Cardiac muscle cell (in vitro differentiated cells and primary cell): ENCODE measurements at places on chromosomes 13 and 19. TPM values are rescaled to one million over a fixed set of nuclear protein-coding genes. Genes with fewer than 3 reads are reported as not detected.
A peak's percentile ranks its signal among the peaks of the same experiment; 100 is the strongest.

Gene FXYD3
- not detected in 2 replicates for total RNA-seq

Gene KLF1
- total RNA-seq = 0.51 and 2.2 TPM in 2 replicates

- no peak for DNase-seq
Measured at GRCh38 chr13:93716623-93717022, 490.0 kb downstream of the GPC6 start.

GRCh38 chr13:100235311-100235901, 146.5 kb downstream of the PCCA start:
- DNase-seq = peak; percentile 66

DNA sequence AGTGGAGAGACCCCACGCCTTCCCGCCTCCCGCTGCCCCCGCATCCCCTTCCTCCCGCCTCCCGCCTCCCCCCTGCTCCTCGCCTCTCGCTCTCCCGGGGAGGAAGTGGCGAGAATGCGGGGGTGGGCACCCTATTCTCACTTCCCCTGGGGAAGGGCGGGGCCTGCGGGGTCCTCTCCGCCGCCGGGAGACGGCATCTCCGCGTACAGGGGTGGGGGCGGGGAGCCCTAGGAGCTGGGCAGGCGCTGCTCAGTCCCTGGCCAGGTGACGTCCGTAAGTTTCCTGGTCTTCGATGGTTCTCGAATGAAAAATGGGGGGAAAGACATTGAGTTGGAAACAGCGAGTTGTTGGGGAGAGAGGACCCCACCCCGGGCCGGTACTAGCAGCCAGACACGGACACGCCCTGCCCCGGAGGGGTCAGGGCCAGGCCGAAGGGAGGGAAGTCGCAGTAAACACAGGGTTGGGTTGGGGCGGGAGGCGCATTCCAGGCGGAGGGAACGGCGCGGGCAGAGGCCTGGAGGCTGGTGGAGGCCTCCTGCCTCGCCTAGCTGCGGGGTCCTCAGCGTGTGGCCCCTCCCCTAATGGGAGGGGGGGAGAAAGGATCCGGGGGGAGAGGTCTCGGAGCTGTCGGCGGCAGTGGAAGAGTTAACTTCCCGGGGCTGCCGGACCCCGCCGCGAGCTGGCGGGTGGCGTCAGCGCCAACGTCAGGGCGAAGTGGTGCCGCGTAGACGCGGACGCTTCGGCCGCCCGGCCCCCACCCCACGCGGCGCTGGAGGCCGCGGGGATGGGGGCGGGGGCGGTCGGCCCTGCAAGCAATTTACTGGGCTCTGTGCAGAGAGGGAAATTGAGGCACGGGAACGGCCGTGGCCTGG, 10.4 kb upstream of the JUND start:
- DNase-seq = peak; percentile 85

Gene SLAIN1
- 20.0 and 21.2 TPM in 2 replicates for total RNA-seq

- no peak for DNase-seq
Measured at GRCh38 chr19:1470305-1471009, 8.6 kb downstream of the C19orf25 start.

- no peak for DNase-seq
Measured at GRCh38 chr13:25662516-25662915, 290.7 kb downstream of the ATP8A2 start.

Gene SELENOV
- 2.0 and 4.3 TPM in 2 replicates for total RNA-seq

DNA sequence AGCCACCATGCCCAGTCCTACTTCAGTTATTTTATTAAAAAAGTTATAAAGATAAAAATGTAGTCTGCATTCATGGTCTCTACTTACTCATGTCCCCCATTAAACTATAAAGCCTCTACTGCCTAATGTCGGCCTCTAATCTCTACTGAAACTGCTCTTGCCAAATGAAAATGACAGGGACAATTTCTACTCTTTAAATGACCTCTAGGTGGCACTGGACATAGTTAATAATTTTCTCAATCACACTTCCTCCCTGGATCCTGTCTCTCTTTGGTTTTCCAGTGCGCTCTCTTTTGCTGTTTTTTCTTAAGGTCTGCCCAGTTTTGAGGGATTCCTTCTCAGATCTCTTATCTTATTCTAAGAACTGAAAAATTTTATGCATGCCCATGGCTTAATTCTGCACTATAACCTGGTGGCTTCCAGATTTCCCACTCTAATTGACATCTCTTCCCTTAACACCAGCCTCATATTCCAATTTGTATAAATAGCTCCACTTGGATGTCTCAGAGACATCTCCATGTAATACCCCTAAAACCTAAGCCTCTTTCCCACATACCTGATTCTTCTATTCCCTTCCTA, 54.3 kb downstream of the MTMR6 start:
- DNase-seq = peak; percentile 51

- DNase-seq = no peak
Measured at GRCh38 chr13:30615481-30615865, 2.2 kb upstream of the USPL1 start.

Gene CYSLTR2
- 0.14 and 0.30 TPM in 2 replicates for total RNA-seq

GRCh38 chr19:50837300-50837699, 3.9 kb upstream of the KLK15 start:
- DNase-seq = no peak

- peak; percentile 49 for DNase-seq
Measured at GRCh38 chr19:47230054-47230920, 712 bp downstream of the BBC3 start.

- no peak for DNase-seq
Measured at GRCh38 chr19:15669891-15670290, 3.0 kb upstream of the CYP4F12 start.

Gene RDH8
- not detected in 2 replicates for total RNA-seq

DNA sequence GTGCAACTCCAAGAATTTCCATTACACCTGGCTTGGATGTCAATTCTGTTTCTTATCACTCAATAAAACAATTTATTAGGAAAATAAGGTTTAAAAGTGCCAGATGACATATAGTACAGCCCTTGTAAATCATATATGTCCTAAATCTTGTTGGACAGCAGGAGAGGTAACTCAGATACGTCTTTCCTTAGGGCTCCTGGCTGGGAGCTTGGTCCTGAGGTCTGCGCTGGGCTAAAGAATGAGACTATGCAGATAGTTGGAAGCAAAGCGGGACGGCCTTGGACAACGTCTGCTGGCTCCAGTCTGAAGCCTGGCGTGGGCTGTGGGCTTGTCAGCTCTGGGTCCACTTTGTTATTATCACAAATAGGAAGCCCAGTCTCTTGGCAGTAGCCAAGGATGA, 377.0 kb downstream of the DLEU7 start:
- DNase-seq = peak; percentile 32

GRCh38 chr13:27391471-27391870, 32.9 kb upstream of the GTF3A start:
- DNase-seq = no peak

DNA sequence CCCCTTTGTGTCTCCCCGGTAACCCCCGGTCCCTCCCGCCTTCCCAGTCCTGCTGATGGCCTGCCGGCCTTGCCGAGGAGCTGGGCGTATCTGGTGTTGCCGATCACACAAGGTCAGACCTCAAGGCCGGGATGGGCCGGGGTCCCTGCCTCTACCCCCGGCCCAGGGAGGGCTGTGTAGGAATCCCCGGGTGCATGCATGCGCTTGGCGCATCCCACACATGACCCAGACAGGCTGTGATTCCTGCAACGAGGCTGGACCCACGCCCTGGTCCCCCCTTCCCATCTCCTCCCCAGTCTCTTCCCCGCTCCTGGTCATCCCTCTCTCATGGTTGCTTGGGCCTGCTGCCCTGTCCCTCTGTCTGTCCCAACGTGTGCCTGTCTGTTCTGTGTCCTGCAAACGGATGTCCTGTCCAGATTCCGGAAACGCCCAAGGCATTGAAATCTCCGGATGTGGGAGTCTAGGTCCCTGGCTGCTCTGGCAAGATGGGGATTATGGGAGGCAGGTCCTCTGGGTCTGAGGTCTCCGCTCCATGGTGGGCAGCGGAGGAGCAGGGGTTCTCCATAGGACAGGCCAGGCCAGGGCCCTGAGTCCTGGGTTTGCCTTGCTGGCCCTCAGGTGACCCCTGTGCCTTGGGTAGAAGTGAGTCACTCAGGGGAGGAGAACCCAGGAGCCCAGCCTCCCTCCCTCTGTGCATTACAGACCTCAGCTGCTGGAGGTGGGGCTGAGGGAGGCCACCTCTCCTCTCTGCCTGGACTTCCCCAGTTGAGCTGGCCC, 1.6 kb downstream of the PKN1 start:
- DNase-seq = no peak

GRCh38 chr19:48670699-48671445, 1.9 kb downstream of the NTN5 start:
- no peak for DNase-seq

DNA sequence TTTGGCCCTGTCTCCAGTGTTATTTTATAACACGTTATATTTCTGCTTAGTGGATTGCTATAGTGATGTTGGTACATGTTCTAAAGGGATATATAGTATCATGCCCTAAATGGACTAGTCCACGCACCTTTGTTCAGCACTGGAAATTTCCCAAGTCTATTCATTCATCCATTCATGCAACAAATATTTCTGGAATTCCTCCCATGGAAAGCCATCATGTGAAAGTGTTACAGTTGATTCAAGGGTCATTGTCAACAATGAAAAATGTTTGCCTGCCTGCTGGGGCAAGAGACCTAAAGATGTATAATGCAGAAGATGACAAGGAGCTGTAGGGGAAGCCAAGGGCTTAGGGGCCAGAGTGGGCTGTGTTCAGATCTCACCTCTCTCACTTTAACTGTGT, 10.8 kb upstream of the HSPH1 start:
- DNase-seq = no peak

GRCh38 chr13:44693156-44693764, 117.1 kb upstream of the TSC22D1 start:
- no peak for DNase-seq

Gene DLEU7
- total RNA-seq = not detected in 2 replicates

GRCh38 chr19:17125728-17126677, 50.4 kb downstream of the MYO9B start:
- peak; percentile 52 for DNase-seq

Gene ZNF345
- 2.3 and 2.5 TPM in 2 replicates for total RNA-seq

- DNase-seq = peak; percentile 42
Measured at GRCh38 chr19:912181-913079, 589 bp downstream of the R3HDM4 start.

GRCh38 chr19:45774765-45775164, 5.7 kb upstream of the SIX5 start:
- no peak for DNase-seq

Gene ZNF681
- total RNA-seq = 2.7 and 3.2 TPM in 2 replicates

GRCh38 chr19:49414256-49414655, 9.0 kb downstream of the PTH2 start:
- DNase-seq = no peak

DNA sequence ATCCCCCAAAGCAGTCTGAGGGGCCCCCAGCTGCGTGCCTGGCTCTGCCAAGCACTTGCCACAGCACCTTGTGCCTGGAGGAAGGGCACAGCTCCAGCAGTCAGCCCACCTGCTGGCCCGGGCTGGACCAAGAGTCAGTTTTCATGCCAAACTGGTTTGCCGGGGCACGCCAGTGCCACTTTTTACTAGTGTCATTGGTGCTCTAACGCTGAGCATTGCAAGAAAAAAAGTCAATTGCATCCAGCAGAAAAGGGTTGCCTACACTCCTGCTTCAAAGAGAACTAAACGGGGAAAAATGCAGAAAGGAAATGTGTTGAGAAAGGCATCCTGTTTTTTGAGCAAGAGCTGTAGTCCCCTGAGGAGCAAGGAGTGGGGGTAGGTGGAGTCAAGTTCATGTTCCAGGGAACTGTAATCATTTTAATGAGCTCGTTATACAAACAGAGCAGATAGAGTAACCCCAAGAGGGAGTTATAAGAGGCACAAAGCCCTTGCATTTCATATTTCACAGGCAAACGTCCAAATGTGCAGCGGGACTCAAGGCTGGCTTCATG, 68.4 kb downstream of the F2RL3 start:
- DNase-seq = no peak

DNA sequence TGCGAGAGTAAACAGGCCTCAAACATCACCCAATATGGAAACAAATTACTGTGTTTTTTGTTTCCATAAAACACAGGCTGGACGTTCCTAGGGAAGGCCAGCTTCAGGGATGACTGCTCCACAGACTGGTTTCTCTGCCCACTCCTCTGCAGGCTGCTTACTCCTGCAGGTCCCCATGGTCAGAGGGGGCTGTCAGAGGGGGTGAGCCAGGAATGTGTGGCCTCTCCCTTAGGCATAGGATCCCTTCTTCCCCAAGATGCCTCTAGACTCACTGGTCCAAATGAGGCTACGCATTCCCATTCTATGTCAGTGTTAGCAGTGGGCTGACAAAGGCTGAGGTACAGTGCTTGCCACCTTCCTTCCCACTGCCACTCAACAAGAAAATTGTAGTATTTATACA, 229.8 kb downstream of the LHFPL6 start:
- no peak for DNase-seq

Gene MRPL54
- 37.9 and 57.8 TPM in 2 replicates for total RNA-seq

GRCh38 chr19:42569193-42569592, 25.5 kb downstream of the CEACAM8 start:
- DNase-seq = no peak

GRCh38 chr19:15986701-15987100, 37.9 kb downstream of the OR10H4 start:
- DNase-seq = no peak

Gene ZNF235
- 4.8 and 4.9 TPM in 2 replicates for total RNA-seq

Gene DPF1
- total RNA-seq = 7.8 and 9.6 TPM in 2 replicates

DNA sequence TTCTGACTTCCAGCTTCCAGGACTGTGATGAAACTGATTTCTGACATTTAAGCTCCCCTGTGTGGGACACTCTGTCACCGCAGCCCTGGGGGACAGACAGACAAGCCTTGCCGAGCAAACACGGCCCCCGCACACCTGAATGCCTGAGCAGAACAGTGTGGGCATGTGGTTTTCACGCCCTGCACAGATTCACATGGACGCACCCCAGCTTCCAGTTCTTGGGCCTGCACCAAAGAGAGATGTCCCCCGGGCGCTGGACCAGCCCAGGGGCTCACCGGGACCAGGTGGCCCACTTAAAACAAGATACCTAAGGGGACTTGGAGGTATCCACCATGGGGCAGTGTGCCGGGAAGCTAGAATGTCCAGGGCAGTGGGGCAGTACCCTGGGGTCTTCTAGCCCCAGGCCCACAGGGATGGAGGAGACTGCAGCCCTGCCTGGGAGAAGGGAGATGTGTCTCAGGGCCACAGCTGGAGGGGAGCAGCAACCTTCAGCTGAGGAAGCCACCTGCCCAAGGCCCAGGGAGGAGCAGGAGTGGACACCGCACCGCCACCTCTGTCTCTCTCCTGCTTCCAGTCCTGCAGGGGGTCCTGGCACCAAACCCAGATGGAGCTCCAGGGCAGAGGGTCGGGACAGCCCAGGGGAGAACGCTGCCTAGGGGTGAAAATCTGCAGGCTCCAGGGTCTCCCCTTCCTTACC, 50.5 kb downstream of the SOX1 start:
- no peak for DNase-seq

Gene ZSCAN4
- total RNA-seq = not detected in 2 replicates

Gene TSHZ3
- total RNA-seq = 0.57 and 0.63 TPM in 2 replicates

DNA sequence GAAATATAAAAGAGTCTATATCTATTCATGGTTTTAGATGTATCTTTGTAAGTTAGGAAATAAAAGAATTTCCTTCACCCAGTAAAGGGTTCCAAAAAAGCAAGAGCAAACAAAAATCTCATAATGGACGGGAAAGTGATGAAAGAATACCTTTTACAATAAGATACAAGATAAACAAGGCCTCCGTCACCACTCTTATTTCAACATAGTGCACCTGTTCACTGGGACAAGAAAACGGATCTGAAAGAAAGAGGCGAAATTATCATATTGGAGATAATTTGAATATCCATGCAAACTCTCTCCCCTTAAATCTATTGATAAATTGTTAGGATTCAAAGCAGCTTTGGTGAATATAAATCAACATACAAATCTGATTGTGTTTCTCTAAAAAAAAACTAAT, 877 bp upstream of the NLRP11 start:
- DNase-seq = no peak

GRCh38 chr19:46192992-46193650, 36.4 kb upstream of the IGFL1 start:
- no peak for DNase-seq

GRCh38 chr13:27077451-27077850, 94.2 kb downstream of the USP12 start:
- no peak for DNase-seq
